ENCODE measurements at places on chromosomes 3 and 15. TPM values are rescaled to one million over a fixed set of nuclear protein-coding genes. Genes with fewer than 3 reads are reported as not detected.

- no peak for DNase-seq
Observed at GRCh38 chr15:27693280-27693679, 405.8 kb downstream of the OCA2 start.

- DNase-seq = no peak
Observed at GRCh38 chr3:36312351-36312750, 68.0 kb upstream of the STAC start.

GRCh38 chr3:110198717-110199587 is 861.6 kb upstream of the DPPA4 start:
- DNase-seq = no peak

Gene CHRD
- polyA plus RNA-seq = 18.7 TPM

Gene AQP9
- 0.12 TPM for polyA plus RNA-seq

Gene CAPN7
- polyA plus RNA-seq = 22.6 TPM

- DNase-seq = no peak
Observed at GRCh38 chr3:113177526-113177925, 33.8 kb upstream of the BOC start.

GRCh38 chr15:59185725-59186124 is 20.9 kb upstream of the LDHAL6B start:
- DNase-seq = no peak

Data from hindlimb muscle (tissue), 1 donor.